ENCODE measurements at places on chromosomes 12 and 14.

GRCh38 chr12:59317598-59317997 lies 278.2 kb upstream of the SLC16A7 start:
- DNase-seq = no peak

GRCh38 chr12:24707334-24707733 lies 241.6 kb downstream of the BCAT1 start:
- no peak for DNase-seq

DNA sequence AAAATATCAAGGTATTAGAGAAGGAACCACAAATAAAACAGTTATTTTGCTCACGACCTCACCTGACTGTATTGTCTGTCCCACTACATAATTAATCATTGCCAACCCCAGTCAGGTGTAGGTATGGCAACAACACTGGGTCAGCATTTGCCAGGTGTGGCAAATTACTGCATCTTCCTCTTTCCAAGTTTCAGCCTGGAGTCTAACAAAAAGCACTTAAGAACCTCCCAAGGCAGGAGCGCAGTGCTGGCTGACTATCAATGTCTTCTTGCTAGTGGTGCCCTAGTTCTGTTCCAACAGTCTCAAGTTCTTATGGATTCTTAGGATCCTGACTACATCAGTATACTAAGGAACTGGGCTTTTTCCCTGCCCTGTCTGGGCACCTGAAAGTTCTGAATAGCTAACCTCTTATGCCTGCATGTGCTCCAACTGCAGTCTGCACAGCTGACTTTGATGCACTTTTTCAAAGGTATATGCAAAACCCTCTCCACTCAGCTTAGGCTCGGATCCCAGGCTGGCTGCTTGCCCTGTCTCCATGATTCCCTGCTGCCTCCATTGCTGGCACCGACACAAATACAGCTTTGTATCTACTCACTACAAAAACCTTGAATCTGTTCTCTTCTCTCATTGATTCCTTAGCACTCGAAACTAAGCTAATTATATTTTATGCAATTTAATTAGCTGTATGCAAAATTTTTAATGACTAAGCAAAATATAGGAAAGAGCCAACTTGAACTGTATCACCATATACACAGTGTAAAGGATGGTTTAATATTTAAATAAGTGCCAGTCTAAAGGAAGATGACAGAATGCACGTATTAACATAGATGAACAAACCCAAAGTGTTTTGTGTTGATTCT lies 113.3 kb downstream of the PRKD1 start:
- no peak for DNase-seq

- DNase-seq = no peak
Measured at GRCh38 chr14:102768223-102769048, 8.8 kb upstream of the TRAF3 start.

GRCh38 chr12:31923063-31923412 lies 36.2 kb upstream of the RESF1 start:
- DNase-seq = no peak

- peak; percentile 3 for DNase-seq
Measured at GRCh38 chr12:10722502-10722904, 620 bp downstream of the YBX3 start.

- no peak for DNase-seq
Measured at GRCh38 chr14:71202881-71203280, 295.6 kb downstream of the PCNX1 start.

DNA sequence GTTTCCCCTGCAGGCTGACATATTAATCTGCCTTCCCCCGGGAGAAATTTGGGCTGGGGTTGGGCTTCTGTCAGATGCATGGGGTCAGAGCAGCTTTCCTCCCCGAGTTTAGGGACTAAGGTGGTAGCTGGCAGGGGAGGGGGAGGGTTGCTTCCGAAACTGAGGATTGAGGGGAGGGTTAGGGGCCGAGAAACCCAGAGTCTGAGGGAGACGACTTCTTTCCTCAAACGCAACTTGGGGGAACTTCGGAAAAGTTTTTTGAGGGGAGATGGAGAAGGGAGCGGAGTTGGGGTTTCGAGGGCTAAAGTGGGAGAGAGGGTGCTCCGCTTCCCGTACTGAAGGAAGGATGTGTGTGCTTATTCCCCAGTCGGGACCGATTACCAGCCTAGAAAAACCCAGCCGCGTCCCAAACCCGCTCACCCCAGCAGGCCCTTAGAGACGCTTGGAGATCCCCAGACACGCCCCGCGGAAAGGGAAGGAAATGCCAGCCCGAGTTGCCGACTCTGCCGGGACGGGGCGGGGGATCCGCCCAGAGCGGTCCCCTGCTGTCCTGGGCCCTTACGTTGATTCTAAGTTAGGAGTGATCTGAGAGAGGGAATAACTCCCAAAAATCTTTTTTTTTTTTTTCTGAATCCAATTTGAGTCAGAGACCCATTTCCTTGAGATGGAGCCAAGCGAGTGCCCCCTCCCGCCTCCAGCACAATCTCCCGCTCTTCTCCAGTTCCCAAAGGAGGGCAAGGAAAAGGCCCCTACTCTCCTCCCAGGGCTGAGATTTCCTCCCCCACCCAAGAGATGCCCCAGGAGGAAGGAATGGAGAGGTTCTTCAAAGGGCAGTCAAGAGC lies 61.9 kb downstream of the SMUG1 start:
- no peak for DNase-seq

- no peak for DNase-seq
Measured at GRCh38 chr14:88017535-88017934, 12.6 kb downstream of the GPR65 start.

DNA sequence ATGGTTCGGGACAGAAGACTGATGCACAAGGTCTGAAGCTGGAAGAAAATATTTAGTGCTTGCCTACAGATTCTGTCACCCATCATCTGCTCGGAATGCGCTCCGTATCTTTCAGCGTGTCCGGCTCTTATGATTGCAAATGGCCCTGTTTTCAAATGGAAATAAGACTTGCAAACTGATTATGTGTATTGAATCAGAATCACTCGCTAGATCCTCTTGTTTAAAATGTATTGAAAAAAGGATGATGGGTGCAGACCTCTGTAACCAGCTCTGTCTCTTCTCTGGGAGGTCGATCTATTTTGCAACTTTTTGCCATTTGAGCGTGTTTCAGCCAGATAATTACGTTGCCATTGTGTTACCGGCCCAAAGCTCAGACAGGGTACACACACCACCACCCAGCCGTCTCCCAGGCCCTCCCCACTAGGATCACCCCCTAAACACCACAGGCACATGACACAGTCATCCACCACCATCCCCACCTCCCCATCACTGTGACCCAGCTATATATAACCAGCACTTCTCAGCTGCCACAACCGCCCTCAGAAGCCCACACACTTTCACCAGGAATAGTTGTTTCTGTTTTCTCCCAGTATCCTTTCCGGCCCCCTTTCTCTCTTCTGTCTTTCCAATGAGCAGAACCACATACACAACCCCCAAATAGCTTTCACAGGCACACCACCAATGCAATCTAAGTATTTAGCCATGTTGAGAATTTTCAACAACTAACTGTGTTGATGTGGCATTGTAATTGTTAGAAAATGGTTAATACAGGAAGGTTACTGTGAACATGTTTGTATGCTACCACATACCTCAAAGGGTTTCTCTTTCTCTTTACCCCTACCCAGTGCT lies 10.7 kb downstream of the NKX2-1 start:
- DNase-seq = no peak

- DNase-seq = no peak
Measured at GRCh38 chr14:105325303-105325702, 10.8 kb downstream of the PACS2 start.

GRCh38 chr14:44756554-44756953 lies 205.2 kb downstream of the KLHL28 start:
- no peak for DNase-seq

DNA sequence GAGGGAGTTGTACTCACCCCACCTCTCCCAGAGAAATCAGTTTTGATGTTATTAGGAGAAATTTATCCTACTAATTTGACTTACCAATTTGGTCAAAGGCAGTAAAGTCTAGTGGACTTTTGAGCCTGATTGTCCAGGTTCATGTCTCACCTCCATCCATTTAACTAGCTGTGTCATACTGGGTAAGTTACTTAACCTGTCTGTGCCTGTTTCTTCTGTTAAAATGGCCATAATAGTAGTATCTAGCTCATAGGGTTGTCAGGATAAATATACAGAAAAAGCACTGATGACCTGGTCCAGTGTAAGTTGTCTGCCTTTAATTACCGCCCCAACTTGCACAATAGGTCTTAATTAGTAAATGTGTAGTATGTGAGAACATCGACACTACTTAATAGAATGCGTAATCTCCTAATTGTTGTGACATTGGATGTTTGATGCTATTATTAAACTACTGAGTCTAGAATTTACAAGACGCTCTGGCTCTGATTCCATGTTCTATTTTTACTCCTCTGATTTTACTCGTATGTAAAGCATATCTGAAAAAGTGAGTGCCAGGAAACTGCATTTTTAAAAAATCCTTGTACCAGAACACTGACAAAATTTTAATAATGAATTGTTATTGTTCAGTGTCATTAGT lies 1.5 kb downstream of the RAB21 start:
- no peak for DNase-seq

DNA sequence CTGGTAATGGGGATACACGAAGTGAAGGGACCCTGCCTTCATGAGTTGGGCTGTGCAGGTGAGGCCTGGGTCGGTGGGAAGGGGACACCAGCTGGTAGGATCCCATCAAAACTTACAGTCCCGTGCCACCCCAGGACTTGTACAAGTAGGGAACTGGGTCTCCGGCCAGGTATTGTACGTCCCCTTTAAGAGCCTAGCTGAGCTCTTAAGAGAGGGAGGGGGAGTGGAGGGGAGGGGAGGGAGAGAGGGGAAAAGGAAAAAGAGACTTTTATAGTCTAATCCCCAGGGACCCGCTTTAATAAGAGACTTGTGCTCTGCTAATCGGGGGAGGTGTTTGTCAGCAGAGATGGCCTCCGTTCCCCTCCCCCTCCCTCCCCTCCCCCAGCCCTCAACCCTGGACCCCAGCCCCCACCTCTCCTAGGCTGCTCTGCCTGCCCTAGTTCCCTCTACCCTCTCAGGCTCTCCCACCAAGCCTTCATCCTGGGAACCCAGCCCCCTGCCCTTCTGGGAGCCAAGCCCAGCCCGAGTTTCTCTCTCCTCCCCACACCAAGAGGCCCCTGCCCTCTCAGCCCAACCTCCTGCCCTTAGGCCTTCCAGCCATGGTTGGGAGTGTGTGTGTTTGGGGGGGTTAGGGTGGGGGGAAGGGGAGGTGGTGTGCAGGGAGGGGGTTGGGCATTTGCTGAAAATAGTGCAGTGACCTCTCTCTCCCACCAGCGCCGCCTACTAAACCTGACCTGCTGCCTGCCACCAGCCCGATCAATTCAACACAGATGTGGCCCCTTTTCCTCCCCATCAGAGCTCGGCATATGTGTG lies 2.6 kb downstream of the GDF11 start:
- DNase-seq = no peak

DNA sequence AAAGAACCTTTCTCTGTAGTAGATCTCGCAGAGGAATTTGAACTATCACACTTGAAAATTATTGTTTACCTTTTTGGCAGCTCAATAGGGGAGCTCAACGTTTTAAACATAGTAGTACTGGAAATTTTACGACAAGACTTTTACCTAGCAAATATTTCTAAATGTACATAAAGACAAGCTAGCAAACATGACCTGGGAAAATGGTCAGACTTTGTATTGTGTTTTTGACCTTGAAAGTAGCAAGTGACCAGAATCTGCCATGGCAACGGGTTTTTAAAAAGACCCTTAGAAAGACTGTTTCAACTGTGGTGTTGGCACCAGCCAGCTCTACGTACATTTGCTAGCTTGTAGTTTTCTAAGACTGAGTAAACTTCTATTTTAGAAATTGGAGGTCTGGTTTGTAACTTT lies 20.2 kb upstream of the A2M start:
- no peak for DNase-seq

DNA sequence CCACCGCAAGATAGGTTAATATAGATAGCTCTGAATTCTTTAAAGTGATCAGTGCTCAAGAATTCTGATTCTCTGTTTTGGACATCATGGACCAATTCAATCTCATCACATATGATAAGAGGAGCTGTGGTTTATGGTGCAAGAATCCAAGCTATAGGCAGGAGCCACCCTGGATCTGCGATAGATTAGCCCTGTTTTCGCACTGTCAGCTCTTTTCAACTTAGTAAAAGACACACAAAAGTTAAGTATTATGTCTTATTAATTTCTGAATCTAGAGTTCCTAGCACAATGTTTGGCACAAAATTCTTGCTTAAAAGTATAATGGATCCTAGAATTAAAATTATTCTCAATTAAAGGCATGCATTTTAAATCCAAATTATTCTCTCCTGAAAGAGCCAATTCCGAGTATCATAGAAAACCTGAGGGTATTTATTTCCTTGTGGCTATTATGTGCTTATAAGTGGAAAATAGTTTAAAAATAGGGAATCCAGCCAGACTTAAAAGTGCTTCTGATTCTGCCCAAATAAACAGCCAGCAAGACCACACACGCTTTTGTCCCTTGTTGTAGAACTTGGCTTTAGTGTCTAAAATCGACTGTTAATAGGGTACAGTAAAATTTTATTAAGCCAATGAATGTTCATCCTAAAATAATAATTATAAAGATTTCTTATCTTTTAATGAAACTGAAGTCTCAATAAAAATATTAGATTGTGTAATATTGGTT lies 184.9 kb upstream of the FLRT2 start:
- DNase-seq = no peak

GRCh38 chr12:99804715-99805114 lies 157.2 kb downstream of the GARIN6 start:
- DNase-seq = no peak

DNA sequence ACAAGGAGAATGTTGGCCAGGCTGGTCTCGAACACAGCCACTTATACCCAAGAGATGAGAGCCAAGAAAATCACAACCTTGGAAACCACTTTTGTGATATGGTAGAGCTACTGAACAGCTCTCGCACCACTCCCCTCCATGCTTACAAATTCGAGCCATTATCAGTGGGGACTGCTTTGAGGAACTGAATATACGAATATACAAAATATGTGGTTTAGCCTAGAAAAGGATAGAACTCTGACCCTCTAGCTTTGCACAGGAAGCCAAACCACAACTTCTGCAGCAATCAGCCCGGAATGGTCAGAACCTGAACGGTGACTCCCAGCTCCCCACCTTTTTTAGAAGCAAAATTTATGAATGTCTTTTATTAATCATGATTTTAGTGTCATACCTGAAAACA lies 129.8 kb upstream of the TMEM132C start:
- DNase-seq = no peak

DNA sequence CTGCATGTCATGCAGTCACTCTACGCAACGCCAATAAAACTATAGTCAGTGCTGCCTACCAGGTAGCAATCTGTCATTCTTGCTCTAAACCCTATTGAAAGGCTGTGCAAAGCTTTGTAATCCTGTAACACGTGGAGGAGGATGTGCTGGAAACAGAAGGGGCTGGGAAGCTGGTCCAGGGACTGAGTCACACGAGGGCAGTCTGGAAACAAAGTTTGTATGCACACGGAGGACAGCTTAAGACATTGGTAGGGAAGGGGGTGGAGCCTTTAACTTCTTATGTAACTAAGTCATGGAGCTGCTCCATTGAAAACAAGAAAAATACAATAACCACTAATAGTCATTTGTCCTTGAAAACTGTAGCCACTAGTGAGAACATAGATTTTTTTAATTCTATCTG lies 128.0 kb downstream of the BCAT1 start:
- no peak for DNase-seq

Measured in T-helper 1 cell (primary cell).